ENCODE measurements at places on chromosomes 2 and 18.

DNA sequence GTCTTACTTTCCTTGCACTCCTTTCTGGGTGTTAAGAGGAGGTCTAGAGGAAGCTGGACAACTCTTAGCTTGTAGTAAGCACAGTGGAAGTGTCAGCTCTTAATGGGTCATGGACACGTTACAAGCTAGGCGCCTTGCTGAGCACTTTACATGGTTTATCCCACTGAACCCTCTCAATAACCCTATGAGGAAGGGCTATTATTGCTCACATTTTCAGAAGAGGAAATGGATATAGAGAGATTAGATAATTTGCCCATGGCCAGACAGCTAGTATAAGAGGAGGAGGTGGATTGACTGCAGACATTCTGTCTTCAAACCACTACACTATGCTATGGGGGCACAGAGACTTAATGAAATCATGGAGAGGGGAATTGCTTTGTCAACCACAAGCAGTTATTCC lies 8.3 kb upstream of the IL1RN start:
- DNase-seq: no peak

DNA sequence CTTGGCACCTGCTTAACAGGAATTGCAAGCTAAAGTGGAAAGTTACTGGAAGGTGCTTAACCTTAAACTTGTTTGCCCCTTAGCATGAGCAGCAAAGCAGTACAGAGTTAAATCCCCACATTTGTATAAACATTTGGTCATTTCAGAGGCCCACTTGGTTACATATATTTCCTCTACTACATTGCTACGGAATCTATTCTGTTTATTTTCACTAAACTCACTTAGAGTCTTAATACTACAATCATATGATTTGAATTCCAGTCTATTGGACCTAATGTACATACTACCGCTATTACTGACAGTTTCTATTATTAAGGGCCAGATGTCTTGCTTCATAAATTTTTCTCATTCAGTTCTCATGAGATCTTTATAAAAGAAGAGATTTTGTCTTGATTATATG lies 1294.0 kb downstream of the LRP1B start:
- DNase-seq: no peak

- DNase-seq: no peak
Observed at GRCh38 chr2:158266111-158266510, 164.4 kb downstream of the UPP2 start.

GRCh38 chr2:46187112-46187618 lies 110.0 kb upstream of the EPAS1 start:
- DNase-seq: no peak

GRCh38 chr18:78679031-78679430 lies 300.6 kb upstream of the SALL3 start:
- no peak for DNase-seq

GRCh38 chr2:218982586-218983262 lies 2.3 kb downstream of the FEV start:
- no peak for DNase-seq

DNA sequence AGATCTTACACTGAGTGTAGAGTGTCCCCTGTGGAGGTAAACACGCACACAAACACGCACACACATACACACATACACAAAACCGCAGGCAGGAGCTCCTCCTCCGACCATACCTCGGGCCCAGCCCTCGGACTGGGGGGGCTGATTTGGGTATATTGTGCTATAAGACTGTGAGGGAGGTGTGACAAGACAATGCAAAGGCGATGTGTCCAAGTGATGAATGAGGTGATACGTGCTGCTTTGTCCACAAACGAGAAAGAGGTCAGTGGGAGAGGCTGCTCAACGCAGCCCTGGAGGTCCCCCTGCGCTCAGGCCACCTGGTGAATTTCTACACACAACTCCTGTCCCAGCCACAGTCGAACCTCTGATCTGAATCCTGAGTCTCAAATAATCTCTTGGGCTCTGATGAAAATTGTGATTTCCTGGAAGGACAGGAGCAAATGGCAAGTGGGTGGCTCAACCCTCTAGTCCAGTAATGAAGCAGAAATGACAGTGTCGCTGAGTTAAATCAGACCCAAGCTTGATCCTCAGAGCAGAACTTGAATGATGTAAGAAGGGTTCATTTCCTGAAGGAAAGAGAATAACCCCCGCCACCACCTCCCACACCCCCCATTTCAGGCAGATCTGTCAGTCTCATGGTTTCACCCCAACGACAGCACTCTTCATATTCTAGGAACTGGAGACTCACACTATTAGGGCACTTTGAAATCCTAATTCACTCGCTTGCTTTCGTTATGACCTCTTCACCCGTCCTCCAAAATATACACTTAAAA lies 48.9 kb upstream of the ASXL2 start:
- DNase-seq: no peak

DNA sequence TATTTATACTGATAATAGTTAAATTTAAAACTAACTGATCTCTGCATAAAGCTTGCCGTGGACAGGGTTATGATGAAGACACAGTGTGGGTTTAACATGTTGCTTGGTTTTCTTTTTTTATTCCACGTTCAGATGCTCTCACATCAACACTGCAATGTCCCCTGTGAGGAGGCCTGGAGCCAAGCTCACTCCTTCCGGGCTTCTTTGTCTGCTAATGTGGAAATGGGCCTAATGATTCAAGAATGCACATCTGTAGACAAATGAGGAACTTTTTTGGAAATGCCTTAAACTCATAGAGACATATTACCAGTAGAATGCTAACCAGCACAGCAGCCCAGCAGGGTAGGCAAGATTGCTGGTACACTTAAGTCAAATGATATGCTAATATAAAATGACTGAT lies 208.0 kb downstream of the GALR1 start:
- DNase-seq: no peak

DNA sequence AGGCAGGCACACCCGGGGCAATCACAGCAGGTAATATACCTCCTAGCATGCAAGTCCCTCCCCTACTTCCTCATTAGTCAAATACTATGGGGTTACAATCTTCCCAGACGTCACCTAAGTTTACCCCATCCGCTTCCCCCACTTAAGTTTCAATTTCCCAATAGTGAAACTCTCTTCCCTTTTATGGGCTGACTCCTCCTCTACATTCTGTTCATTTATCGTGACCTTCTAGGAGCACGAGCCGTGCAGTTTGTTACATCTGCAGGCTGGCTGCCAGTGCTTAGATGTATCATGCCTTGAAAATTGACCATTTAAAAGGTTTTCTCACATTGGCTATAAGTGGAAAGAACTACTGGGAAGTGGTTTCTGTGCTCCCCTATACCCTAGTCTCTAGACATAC lies 1357.8 kb upstream of the CRIM1 start:
- DNase-seq: no peak

DNA sequence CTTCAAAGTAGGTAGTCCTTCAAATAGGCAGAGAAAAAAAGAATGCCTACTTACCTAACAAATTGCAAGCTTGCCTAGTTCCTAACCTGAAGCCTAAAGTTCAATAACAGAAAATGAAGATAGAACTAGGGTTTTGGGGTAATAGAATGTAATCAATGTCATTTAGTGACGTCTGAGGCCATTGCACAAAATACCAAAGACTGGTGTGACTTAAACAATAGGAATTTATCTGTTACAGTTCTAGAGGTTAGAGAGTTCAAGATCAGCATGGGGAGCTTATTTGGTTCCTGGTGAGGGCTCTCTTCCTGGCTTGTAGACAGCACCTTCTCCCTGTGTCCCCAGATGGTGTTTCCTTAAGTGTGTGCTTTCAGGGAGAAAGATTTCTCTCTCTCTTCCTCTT lies 4.7 kb upstream of the NPC1 start:
- DNase-seq: no peak

GRCh38 chr2:64289737-64290136 lies 145.5 kb upstream of the PELI1 start:
- DNase-seq: no peak

GRCh38 chr2:64846177-64846576 lies 143.0 kb upstream of the SLC1A4 start:
- no peak for DNase-seq

- no peak for DNase-seq
Observed at GRCh38 chr2:12126318-12126717, 379.9 kb downstream of the LPIN1 start.

DNA sequence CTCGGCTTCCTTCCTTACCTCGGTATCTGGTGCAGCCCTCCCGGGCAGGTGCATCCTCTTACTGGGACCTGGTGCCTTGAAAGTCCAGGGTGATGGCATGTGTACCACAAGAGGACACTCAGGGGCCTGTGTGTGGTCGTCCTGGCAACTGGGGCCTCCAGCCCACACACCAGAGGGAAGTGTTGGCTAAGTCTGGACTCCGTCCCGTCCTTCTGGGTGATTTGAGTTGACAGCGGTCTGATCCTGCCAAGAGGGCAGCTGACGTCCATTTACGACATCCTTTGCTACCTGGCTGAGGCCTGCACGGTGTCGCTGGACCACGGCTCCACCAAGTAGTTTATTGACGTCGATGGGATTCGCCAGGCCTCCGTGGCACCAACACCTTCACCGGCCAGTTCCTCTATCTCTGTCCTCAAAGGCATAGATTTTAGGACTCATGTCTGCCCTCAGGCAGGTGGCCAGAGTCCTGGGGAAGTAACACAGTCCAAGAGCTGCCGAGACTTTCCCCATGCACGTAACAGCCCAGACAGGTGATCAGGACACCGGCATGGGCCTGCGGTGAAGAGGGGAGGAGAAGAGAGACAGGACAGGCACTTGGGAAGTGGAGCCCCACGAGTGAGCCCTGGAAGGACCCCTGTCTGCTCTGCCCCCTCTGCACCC lies 186.0 kb upstream of the HDAC4 start:
- DNase-seq: no peak

GRCh38 chr2:108701208-108701607 lies 18.1 kb upstream of the RANBP2 start:
- DNase-seq: no peak

GRCh38 chr2:129347486-129348217 lies 631.8 kb upstream of the RAB6C start:
- no peak for DNase-seq

- DNase-seq: no peak
Observed at GRCh38 chr2:148531669-148532428, 112.7 kb upstream of the EPC2 start.

GRCh38 chr2:128642821-128643220 lies 324.2 kb upstream of the HS6ST1 start:
- DNase-seq: no peak

DNA sequence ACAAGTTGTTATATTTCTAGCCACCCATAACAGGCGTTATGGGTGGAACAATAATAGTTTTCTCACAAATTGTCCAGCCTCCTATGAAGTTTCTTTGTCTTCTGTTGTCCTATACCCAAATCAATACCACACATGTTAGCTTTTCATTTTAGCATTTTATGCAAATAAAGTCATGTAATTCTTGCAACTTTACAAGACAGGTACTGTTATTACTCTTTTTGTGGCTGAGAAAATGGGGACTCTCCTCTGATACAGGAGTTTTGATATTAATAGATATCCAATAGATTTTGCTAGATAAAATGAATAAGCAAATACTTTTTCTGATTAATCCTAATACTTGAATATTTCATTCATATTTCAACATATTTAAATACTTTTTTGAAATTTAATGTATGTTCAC lies 151.0 kb downstream of the PMAIP1 start:
- no peak for DNase-seq

GRCh38 chr18:28039078-28039477 lies 137.9 kb downstream of the CDH2 start:
- DNase-seq: no peak

- DNase-seq: no peak
Observed at GRCh38 chr2:1681323-1682180, 62.8 kb downstream of the PXDN start.

GRCh38 chr2:229971298-229971790 lies 49.0 kb downstream of the FBXO36 start:
- DNase-seq: no peak

- no peak for DNase-seq
Observed at GRCh38 chr2:222922019-222922800, 61.4 kb downstream of the ACSL3 start.

- no peak for DNase-seq
Observed at GRCh38 chr2:102669401-102669800, 50.0 kb downstream of the SLC9A2 start.

DNA sequence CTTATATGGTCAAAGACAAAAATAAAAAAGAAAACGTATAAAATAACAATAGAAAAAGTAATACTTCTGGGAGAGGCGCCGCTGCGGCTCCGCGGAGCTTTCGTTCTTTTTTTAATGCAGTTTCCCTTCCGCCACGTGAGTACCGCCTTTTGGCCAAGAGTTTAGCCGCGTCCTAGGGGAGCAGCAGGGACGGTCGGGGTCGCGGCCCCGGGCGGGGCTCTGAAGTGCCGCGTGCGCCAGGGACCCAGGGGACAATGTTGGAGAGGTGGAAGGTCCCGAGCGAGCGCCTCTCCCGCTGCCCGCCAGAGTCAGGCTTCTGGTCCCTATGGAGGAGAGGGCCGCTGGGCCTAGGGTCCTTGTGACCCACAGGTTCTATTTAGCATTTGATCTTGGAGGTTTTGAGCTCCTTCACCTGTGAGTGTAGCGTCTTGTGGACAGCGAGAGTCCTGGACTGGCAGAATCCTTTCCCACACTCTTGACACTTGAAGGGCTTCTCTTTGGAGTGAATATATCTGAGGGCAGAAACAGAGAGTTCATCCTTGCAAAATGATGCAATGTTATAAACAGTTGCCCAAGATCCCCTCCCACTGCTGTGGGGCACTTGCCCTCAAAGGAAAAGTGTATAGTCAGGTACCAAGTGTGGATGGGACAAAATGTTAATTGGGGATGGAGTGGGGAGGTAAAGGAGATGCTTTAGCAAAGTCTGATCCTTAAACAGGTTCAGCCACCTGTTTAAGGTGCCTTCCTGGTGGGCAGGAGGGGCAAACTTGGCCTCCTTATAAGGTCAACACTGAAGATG lies 6.3 kb downstream of the OSR1 start:
- no peak for DNase-seq

- DNase-seq: no peak
Observed at GRCh38 chr2:30511122-30512083, 64.4 kb downstream of the LCLAT1 start.

DNA sequence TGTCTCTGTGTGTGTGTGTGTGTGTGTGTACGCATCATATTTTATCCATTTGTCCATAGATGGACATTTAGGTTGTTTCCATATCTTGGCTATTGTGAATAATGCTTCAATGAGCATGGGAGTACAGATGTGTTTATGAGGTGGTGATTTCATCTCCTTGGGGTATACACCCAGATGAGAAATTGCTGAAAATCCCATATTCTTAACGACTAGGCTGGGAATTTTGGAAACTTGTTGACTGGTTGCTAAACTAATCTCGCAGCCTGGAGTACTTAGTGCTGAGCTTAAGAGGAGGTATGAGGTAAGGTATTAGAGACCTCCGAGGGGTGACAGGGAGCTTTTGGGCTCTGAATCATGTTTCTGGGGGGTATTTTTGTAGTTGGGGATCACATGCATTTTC lies 66.0 kb upstream of the SPRED2 start:
- no peak for DNase-seq

GRCh38 chr2:62222674-62223073 lies 26.8 kb downstream of the B3GNT2 start:
- peak; percentile 25 for DNase-seq

DNA sequence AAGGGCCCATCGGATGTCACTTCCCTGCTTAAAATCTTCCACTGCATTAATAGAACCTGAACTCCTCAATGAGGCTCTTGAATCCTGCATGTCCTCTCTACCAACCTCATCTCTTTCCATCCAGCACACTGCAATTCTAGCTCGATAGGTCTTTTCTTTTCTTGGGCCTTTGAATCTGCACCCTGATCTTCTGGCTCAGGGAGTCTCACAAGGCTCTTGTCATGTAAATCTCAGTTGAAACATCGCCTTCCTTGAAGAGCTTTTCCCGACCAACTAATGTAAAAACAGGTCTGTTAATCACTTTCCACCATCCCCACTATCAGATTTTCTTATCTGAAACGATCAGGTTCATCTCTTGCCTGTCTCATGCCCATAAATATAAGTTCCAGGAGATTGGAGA lies 120.5 kb downstream of the MYO5B start:
- DNase-seq: no peak
